Hematopoietic multipotent progenitor cell treated with erythropoietin and hydrocortisone succinate and interleukin-3 and kit ligand, for 15 days (in vitro differentiated cells): ENCODE measurements at places on chromosomes 11 and 22.

GRCh38 chr11:19243613-19244012 lies 2.9 kb upstream of the E2F8 start:
- DNase-seq: no peak

- DNase-seq: no peak
These were observed 966 bp downstream of the SMTN start for GRCh38 chr22:31081963-31082605.

- no peak for DNase-seq
These were observed 44.1 kb upstream of the PRDM11 start for GRCh38 chr11:45102361-45102809.

- DNase-seq: no peak
These were observed 101.7 kb downstream of the MORC2 start for GRCh38 chr22:30866811-30867271.

GRCh38 chr22:36117053-36117554 lies 43.5 kb downstream of the APOL3 start:
- no peak for DNase-seq

GRCh38 chr11:119369132-119369925 lies 12.2 kb downstream of the USP2 start:
- no peak for DNase-seq

DNA sequence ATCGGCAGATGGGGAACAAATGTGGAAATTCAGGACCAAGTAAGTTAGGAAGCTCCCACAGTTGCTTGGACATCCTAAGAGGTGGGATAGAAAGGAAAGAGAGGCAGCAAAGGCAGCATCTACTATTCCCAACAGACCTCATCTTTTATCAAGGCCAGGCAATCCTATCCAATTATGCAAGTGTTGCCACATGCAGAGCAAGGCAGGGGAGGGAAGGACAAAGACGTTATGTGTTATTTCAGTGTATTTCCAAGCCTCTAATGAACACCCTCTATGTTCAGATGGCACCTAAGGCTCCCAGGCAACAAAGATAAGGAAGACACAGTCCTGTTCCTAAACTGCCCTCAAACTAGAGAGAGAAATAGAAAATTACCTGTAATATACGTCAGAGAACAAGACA lies 9.2 kb downstream of the TIGD3 start:
- DNase-seq: no peak

GRCh38 chr11:120316880-120317688 lies 8.0 kb upstream of the TLCD5 start:
- no peak for DNase-seq

DNA sequence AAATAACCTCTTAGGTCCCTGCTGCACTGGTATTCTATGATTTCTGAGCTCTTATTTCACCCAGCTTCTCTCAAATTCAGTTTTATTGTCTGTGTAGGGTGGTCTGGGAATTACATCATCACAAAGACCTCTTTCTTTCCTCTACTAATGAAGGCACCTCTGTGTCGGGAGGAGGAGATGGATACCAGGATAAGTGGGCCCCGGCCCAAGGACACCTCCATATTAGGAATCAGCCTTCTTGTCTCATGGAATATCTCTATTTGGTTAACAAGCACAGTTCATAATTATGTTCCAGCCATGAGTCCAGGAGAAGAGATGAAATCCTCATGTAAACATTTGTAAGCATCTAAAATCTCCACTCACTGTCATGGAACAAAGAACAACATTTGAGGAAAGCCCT lies 9.4 kb downstream of the PARVA start:
- no peak for DNase-seq

DNA sequence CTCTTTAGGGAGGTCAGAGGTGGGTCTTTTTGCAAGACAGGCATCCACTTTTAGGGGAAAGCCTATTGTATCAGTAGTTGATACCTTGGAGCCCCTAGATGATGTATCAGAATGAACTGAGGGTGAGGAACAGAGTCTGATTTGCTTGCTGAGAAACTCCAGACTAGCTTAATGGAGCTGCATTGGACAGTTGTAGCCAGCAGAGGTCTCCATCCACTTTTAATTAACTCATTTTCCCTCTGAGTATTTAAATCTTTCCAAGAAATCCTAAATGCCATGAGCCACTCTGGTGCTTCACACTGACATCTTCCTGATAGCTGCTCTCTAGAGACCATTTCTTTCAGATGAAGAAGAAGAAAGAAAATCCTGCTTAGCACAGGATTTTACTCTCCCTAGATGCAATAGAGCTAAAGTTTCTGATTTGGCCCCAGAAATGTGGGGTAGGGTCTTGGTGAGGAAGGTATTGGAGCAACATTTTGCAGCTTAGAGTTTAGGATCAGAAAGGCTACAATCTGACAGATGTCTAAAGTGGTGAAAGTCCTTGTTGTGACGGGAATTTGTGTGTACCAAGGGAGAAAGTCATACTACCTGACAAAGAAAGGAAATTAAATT lies 38.0 kb downstream of the EXT2 start:
- DNase-seq: no peak

- no peak for DNase-seq
These were observed 45.6 kb upstream of the LMO1 start for GRCh38 chr11:8309311-8309710.

DNA sequence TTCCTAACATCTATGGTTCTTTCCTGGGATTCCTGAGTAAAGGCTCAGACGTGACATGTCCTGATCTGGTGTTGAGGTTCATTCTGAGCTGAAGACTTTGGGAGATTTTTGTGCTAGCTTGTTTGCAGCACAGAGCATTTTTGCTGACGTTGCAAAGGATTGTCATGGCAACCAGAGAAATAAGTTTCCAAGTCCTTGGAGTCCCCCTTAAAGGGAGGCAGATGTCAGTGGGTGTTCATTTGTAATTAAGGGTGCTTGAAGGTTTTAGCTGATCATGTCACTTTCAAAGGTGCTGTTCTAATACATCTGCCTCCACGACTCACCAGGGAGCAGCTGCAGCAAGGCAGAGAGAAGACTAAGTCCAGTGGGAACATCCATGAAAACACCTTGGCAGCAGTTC lies 5.4 kb upstream of the SYN3 start:
- no peak for DNase-seq

DNA sequence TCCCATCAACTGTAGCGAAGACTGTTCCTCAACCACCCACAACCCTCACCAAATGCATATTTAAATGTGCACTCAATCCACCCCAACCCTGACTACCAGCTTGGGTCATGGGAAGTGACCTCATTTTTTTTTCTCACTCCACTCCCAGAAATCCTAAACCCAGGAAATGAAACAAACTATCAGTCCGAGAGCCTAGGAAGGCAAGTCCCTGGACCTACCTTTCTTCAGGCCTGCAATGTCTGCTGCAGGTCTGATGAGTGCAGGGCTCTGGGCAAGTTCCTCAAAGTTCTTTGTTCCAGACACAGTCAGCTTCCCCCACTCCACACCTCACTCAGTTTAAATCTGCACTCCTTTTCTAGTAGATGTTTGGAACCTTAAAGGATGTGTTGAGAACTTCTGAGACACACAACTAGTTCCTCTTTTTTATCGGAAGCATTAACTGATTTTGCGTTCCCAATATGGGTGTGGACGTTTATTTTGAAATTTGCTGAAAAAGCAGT lies at the start of gene MS4A4E:
Gene MS4A4E, minus strand, starts transcription at position 398 of the 500 bp plus-strand sequence. CDS start 13,082 bp downstream, outside the sequence.
- DNase-seq: no peak

DNA sequence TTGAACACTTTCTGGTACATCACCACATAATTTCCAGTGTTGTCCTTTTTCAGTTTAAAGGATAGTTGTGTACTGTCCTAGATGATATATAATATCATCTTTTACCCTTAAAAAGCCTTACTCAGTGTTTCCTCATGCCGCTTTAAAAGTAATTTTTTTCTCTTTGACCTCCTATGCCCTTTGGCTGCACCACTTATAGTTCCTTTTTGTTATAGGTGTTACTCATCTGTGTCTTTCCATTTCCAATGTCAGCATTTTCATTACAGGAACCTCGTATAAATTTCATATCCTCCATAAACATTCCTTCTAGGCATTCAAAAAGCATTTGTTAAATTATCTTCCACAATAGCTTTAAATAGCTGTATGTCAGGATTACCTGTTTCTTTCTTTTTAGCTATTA lies 40.8 kb downstream of the USP47 start:
- no peak for DNase-seq

DNA sequence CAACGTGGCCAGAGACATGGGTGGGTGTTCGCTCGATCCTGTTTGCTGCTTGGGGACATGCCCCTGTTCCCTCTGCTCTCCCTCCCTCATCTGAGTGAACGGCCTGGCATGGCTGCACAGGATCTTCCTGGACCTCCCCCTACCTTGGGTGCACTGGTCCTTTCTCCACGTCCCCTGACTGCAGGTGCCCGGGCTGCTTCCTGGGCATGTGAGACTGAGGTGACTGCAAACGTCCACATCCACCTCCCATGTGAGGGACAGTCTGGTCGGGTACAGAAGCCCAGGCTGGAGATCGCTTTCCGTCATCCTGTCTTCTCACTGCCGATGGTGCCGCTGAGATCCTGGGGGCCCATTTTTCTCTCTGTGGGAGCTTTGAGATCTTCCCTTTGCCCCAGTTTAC lies 11.8 kb downstream of the SULT4A1 start:
- no peak for DNase-seq

DNA sequence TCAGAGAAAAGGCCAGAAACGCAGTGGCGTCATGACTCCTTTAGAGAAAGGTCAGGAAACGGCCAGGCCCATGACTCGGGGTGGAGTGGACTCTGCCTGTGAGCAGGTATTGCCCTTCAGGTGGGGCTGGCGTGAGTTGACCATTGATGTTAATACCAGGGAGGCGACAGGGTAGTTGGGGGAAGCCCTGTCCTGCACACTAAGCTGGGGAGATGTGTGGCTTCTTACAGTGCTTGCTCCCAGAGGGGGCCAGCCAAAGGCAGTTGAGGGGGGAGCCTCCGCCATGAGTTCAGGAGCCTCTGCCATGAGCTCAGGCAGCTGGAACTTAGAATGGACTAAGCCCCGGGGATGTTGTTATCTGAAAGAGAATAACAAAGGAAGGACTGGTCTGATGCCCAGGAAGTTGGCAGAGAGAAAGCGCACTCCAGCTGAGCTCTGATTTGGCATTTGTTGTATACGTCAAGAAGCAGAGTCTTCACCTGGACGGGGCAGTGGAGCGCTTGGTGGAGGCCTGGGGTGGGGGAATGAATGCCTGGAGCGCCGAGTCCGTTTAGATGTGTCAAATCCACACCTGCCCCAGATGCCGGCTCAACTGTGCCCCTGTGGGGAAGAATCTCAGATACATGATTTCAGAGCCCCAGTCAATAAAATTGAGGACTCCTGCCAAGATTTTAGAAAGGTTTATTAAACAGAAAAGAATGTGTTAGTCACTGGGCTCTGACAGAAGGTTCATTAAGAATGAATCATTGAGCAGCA lies 222.5 kb downstream of the TBC1D22A start:
- no peak for DNase-seq

- DNase-seq: no peak
These were observed 31.2 kb upstream of the P2RY2 start for GRCh38 chr11:73186886-73187285.

GRCh38 chr22:19378344-19378674 lies 53.2 kb downstream of the HIRA start:
- DNase-seq: no peak

DNA sequence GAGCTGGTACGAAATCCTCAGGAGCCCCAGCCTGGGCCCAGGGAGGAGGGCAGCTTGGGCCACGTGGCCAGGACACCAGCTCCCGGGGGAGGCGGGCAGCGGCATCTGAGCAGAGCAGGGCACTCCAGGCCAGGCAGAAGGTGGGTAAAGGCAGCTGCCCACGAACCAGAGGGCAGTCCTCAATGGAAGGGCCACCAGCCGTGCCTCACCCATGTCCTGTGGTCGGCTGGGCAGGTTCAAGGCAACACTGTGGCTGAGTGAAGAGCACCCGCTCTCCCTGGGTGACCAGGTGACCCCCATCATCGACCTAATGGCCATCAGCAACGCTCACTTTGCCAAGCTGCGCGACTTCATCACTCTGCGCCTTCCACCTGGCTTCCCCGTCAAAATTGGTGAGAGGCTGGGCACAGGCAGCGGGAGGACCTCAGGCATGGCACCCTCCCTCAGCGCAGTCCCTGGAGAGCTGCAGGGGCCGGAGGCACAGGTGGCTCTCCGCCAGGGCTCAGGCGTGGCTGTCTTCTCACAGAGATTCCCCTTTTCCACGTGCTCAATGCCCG lies 2.5 kb upstream of the SSH3 start:
- no peak for DNase-seq

DNA sequence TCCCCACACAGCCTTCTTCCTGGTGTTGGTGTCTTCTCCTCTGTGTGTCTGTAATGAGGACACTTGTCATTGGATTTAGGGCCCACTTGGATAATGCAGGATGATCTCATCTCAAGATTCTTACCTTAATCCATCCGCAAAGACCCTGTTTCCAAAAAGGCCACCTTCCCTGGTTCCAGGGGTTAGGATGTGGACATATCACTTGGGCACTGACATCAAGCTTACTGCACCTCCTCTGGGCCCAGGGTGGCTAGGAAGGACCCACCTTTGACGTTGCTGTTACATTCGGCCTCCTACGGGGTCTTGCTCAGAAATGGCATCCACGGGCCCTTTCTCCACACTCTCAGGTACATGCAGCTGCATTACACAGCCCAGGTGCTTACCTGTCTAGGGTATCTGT lies 535.9 kb downstream of the BRD1 start:
- no peak for DNase-seq

DNA sequence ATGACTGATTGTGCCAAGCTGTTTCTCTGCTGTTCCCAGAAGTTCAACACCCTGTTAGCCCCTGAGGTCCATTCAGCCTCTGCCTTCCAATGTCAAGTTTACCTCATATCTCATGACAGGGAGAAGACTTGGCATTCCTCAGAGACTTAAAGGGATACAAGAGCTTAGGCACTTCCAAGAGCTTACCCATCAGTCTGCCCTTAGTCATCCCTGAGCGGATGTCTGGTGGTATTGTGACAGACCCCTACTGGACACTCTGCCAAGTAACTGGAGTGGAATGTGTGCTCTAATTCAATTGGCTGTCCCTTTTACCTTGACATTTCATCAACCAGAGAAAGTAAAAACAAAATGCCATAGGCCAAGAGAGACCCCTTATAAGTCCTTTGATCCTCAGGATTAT lies 151.5 kb downstream of the AASDHPPT start:
- DNase-seq: no peak

- no peak for DNase-seq
These were observed 163.4 kb downstream of the INSC start for GRCh38 chr11:15278128-15278527.

DNA sequence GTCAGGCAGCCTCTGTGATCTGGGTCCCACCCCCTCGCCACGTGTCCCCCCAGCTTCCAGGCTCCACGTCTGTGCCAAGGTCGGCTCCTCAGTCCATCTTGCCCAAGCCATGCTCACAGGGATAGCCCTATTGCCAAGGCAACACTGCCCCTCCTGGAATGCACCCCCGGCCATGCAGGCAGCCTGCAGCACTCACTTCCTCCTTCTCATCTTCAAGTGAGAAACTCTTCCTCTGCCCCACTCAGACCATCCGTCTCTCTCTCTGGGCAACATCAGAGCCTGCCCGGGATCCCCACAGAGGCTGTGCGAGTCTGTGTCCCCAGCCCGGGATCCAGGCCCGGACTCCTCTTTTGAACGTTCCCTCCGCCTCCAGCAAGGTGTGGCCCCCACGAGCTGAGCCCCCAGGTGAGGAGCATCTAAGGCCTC lies 852.3 kb downstream of the BRD1 start:
- no peak for DNase-seq
